ENCODE measurements at places on chromosomes 11 and 22.

GRCh38 chr22:46172522-46173110 is 22.3 kb downstream of the PPARA start:
- no peak for DNase-seq

DNA sequence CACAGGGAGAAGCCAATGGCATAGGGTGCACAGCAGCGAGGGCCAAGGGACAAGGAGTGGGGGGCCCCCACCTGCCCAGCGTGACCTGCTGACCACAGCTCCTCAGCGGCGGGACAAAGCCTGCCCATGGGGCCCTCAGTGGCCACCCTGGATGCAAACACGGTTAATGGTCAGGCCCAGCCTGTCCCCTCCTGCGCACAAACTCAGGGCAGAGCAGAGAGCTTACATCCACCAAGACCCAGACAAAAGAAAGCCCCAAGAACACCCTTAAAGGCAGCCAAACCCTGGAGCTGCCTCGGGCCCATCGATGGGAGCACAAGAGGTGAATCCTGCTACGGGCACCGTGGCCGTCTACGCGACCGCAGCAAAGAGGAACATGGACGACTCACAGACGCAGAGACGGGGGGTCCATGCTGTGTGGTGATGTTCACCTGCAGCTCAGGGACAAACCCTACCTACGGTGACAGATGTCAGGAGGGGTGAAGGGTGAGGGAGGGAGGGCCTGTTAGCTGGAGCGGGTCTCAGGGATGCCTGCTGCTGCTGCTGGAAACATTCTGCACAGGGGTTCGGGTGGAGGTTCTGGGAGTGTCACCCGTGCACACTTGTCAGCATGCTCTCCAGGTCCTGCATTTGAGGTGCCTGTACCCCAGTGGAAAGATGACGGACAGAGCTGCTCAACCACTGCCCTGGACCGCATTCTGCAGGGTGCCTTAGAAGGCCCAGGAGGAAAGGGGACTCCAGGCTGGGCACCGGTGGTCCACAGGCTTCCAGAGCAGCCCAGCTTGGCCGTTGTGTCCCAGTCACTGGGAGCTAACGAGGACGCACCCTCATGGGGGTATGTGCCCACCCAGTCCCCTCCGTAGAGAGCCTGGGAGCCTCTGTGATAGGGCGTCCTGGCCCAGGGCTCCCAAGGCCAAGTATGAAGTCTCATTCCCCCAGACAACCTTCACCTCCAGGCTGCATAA is 11.6 kb downstream of the ASCL2 start:
- no peak for DNase-seq

DNA sequence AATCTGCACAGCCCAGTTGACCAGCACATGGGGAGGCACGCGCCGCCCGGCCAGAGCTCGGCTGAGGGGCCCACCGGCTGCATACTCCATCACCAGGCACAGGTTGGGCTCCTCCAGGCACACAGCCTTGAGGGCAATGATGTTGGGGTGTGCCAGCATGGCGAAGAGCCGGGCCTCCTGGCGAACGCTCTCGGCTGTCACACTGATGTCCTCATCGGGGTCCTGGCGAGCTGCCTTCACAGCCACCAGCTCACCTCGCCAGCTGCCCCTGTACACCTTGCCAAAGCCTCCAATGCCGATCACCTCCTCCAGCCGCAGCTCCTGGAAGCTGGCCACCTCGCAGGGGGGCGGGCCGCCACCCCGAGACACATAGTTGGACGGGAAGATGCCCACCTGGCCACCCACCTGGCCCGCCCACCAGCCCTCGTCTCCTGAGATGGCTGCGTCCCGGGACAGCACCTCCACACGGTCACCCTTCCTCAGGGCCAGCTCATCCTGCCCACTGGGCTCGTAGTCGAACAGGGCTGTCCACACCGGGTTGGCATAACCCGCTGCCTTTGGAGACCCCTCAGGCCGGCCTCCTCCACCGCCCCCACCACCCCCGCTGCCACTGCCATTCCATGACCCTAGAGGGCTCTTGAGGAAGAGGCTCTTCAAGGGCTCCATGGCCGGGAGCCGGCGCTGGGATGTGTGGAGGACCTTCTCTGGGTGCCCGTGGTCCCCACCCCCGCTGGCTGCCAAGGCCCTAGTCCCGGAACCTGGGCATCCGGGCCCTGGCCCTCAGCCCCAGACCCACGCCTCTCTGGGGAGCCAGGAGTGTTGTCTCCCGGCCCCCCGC is 711 bp downstream of the MAP3K11 start:
- peak; percentile 55 for DNase-seq

GRCh38 chr11:75272821-75273301 is 32.3 kb downstream of the TPBGL start:
- DNase-seq = no peak

DNA sequence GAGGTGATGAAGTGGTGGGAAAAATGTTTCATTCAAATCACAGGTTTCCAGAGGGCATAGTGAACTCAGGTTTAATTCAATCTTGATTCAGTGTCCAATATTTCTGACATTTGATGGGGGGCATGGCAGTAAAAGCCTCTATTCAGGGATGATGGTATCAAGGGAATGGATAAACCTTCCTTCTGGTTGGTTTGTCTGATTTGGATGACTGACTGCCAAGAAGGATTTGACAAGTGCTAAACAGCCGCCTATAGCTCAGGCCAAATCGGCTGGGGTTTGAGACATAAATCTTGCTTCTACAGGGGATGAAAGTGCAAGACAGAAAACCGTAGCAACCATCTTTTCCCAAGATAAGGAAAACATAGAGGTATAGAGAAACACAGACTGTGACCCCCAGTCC is 121.8 kb upstream of the C11orf87 start:
- DNase-seq = no peak

DNA sequence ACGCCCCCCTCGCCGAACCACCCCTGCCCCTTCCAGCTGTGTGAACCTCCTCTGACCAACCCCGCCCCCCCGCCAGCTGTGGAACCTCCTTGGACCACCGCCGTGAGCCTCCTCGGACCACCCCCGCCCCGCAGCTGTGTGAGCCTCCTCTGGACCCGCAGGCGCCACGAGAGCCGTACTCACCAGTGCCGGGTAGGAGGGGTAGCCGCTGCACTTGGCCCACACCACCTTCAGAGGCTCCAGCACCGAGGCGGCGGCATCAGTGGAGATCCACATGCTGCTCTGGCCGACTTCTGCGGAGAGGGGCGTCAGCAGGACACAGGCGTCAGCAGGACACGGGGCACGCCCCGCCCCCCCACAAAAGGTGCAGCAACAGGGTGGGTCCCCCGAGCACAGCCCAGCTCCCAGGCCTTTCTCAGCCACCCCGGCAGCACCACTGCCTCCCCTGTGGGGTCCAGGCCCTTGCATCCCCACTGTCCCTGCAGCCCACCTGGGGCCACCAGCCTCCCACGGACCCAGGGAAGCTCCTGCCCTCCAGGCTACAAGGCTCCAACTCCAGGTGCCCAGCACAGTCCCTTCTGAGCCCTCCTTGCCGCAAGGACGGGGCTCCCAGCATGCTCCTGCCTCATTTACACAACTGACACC is 51.7 kb downstream of the BRD1 start:
- DNase-seq = no peak

DNA sequence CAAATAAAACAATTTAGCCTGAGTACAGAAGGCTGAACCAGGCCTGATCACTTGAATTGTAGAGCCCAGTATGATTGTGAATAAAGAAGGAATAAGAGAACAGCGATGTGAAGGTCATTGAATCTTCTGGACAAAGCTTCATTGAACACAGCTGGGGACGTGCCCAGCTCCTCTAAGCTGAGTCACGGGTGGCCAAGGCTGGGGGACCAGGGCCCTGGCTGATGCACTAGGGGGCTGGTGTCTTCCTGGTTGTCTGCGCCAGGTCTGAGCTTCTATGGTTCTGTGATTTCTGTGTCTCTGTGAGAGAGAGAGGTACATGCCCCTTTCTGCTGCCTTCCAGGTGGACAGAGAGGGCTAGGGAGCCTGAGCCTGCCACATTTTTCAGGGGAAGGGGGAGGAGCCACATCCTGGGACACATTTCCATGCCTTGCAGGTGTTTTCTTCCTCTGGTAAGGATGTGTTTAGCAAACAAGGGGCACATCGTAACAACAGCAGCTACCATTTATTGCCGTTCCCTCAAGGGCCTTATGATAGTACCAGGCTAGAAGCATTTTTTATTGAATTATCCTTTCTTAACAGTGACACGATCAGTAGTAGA is 135.7 kb downstream of the C11orf91 start:
- peak; percentile 60 for DNase-seq

DNA sequence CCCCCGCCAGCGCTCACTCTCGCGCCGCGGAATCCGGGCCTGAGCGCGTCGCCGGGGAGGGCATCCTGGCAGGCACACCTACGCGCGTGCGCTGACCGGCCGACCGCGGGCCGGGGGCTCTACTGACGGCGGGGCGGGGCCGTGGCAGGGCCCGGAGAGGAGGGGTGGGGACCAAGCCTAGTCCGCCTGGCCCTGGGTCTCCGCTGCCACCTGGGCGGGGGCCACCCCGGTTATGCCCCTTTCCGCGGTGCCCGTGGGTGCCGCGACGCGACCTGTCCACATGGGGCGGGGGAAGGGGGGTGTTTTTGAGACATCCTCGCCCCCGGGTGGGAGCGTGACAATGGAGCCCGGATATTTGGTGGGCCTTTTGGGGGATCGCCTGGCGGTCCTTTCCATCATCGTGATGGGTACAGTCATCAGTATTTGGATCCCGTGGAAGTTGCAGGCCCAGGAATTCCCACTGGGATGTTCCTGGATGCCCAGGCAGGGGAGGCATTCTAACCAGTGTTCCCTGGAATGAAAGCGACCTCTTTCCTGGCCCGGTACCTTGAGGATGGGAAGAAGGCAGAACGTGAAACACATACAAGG is 2.2 kb downstream of the NCAM1 start:
- DNase-seq = no peak

- peak; percentile 39 for DNase-seq
Measured at GRCh38 chr22:30028731-30029130, 51.5 kb upstream of the HORMAD2 start.

DNA sequence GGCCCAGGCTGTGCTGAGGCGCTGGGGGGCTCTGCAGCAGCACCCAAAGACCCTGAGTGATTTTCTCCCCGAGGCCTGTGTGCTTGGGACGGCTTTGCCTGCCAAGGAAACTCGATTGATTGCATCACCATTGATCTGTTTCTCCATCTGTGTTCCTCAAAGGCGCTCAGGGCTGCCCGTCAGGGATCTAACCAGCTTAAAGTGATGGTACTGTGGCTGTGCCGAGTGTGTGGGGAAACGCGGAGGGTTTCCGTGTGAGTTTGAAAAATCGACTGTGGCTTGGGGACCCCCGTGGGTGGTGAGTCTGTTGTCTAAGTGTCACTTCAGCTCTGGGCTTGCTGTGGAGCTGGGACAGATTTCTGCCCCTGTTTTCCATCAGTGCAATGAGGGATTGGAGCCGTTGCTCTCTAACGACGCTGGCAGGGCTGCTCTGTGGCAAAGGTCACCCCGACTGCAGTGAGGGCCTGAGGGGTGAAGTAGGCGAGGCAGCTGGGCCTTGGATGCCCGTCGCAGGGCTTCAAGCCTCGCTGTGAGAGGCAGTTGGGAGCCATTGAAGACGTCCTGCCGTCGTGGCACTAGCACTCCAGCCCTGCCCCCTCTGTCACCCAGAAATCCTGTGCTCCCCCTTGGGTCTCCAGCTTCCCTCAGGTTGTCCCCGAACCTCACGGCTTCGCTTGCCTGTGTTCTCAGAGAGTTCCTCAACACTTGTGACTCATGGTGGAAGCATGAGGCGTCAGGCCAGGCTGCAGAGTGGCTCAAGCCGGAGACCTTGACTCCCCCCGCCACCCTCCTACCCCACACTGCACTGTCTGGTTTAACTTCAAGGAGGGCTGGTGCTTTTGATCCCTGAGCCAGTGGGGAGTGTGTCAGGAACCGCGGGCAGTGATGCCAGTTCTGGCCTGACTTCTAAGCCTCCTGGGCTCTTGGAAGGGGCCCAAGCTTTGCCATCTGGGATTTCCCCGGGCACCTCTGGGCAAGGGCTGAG is 21.8 kb downstream of the CACNA1I start:
- no peak for DNase-seq

- no peak for DNase-seq
Measured at GRCh38 chr11:8721609-8722500, 39.3 kb downstream of the RPL27A start.

- DNase-seq = no peak
Measured at GRCh38 chr11:58856806-58857205, 12.3 kb upstream of the GLYATL2 start.

- no peak for DNase-seq
Measured at GRCh38 chr22:33803371-33804282, 116.6 kb downstream of the LARGE1 start.

- DNase-seq = no peak
Measured at GRCh38 chr11:74784234-74784633, 35.6 kb downstream of the RNF169 start.

GRCh38 chr11:129145276-129145675 is 46.8 kb downstream of the ARHGAP32 start:
- DNase-seq = no peak

- DNase-seq = no peak
Measured at GRCh38 chr11:86702220-86702983, 30.0 kb upstream of the ME3 start.

GRCh38 chr11:63532799-63533475 is 3.7 kb upstream of the PLAAT4 start:
- DNase-seq = no peak

DNA sequence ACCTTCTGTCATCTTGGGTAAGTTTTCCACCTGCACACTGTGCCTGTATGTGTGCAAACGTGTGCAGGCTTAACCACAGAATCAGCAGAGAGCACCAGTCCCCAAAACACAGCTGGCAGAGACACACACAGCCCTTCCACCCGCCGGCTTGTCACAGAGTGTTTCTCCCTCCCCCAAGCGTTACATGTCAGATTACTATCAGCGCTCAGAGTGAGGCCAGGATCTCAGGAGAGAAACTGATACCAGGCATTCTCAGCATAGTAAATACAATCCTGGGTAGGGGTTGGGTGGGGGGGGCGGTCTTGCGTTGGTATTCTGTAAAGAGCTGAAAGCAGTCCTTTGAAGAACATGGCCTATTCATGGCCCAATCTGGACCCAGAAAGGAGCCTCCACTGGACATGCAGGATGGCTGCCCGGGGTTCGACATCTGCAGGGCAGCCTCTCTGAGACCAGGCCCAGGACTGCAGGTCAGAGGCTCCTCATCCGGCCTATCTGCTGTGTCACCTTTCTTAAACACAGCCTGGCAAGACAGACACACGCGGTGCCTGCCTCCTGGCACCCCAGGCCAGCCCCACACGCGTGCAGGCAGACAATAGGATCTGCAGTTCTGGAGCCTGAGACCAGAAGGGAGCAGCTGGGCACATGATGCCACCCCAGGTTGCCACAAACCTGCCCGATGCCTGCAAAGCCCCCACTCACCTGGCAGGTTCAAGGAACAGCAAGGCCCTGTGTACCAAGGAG is 1.7 kb downstream of the OSBPL5 start:
- peak; percentile 43 for DNase-seq

GRCh38 chr22:37232140-37232998 is 11.7 kb downstream of the RAC2 start:
- DNase-seq = no peak

GRCh38 chr11:5153574-5154431 is 754 bp downstream of the OR52A1 start:
- no peak for DNase-seq

DNA sequence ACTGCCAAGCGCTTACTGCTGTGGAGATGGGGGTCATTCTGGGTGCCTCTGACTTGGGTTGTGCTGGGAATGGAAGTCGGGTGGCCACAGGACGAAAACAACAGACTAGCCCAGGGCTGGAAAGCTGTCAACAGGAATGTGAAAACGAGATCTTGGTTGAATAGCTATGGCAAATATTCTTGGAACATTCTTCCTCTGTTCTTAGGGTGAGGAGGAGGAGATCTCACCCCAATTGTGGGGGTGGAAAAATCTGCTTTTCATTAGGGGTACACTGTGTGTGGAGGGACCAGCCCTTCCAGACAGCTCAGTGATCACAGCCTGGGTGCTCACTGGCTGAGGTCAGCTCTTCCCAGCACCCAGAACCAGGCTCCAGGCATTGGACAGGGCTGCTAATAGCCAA is 52.0 kb upstream of the PRSS23 start:
- no peak for DNase-seq

Data from substantia nigra (tissue), 51 donors.